ENCODE measurements at places on chromosomes 2 and 18.

- no peak for DNase-seq
These were observed 8.2 kb downstream of the SERPINB7 start for GRCh38 chr18:63783394-63783793.

DNA sequence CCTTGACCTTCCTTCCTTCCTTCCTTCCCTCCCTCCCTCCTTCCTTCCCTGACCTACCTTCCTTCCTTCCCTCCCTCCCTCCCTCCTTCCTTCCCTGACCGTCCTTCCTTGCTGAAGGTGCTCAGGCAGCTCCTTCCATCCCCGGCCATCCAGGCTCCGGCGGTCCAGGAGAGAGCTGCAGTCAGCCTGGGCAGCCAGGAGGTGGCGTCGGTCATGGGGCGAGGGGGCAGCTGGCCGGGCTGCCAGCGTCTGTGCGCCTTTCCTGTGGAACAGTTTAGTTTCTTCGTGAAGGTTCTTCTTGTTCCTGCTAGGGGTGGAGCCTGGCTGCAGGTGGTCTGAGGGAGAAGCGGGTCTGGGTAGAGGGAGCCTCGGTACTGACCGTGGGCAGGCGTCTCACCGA, 15.7 kb downstream of the GPR35 start:
- DNase-seq, result no peak

- DNase-seq, result no peak
These were observed 132.1 kb downstream of the MAIP1 start for GRCh38 chr2:200087451-200087850.

DNA sequence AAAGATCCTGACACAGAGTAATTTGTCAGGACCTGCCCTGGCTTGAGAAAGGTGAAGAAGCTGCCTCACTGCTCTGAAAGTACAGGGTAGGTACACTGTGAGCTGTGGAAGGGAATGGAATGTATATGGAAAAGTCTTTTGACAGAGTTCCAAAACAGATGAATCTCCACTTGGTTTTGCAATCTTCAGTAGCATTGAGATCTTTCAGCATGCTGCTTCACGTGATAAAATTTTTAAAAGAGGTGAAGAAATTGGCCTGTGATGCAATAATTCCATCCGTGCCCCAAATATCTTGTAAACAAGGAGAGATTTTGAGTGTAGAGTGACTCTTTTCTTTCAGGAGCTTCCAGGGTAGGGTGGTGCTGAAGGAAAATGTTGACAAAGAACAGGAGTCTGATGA, 123.1 kb downstream of the OSR1 start:
- DNase-seq, result no peak

DNA sequence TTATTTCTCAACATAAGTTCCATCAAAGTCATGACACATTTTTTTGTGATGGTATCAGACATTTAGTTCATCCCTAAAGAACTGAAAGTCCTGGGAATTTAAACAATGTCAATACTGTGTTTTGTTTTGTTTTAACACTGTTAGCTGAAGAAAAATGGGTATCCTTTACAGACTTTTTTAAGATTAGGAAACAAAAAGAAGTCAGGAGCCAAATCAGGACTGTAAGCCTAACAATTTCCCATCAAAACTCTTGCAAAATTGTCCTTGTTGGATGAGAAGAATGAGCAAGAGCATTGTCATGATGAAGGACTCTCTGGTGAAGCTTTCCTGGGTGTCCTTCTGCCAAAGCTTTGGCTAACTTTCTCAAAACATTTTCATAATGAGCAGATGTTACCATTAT, 69.4 kb downstream of the SRD5A2 start:
- no peak for DNase-seq

DNA sequence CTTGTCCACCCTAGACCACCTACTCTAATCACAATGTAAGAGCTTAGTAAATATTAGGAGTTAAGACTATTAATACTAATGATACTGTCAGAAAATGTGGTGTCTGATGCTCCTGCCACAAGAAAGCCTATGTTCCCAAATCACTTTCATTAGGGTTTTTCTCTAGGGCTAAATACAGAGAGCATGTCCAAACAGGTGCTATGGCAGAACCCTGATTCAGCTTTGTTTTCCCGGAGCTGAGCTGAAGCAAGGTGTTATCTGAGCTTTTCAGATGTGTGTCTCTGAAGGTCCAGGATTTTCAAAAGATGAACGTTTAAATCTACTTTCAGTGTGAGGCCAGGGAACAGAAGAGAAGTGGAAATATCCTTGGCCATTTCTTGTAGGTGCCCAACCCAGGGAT, 40.6 kb downstream of the CPO start:
- no peak for DNase-seq

DNA sequence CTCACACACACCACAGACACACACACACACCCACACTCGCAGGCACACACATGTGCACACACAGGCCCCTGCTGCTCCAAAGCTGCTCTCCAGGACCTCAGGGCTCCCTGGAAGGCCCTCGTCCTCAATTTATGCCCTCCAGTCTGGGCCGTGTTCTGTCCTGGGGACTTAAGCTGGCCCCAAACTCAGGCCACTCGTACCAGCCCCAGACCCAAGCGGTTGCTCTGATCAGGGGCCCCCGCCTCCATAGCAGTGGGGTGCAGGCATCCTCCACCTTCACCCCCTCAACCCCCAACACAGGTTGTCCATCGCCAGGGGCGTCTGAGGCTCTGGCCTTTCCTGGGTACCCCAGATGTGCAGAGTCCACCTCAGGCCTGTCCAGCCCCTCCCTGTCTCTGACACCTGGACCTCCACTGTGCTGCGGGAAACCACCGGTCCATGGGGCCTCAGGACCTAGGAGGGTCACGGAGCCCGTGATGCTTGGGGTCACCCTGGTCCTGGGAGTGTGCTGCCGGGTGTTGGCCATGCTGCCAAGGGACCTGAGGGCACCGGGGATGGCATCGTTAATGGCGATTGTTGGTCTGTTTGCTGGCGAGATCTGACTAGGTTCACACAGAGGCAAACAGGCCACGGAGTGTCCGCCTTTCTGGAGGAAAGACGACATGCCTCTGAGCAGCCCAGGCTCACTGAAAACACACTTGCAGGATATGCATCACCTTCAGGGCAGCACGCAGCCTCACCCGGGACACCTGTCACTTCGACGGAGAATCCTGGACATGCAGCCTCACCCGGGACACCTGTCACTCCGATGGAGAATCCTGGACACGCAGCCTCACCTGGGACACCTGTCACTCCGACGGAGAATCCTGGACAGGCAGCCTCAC, 155.6 kb downstream of the NDUFA10 start:
- no peak for DNase-seq

GRCh38 chr18:3511980-3512379, 62.0 kb downstream of the TGIF1 start:
- DNase-seq, result peak; percentile 50

DNA sequence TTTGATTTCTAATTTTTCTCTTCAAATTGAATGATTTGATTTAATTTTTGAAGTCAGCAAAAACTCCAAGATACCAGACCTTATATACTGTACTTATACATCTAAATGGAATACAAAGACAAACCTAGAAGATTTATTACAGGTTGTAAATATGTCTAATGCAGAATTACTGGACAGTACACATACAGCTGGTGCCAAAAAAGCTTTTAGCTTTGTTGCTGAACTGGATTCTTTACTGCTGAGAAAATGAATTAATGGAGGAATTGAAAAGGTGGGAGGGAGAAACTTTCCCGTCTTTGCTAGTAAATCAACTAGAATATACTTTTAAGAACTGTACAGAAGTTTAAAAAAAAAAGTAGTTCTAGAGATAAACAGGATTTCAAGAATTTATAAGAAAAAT, 17.5 kb downstream of the C1D start:
- no peak for DNase-seq

DNA sequence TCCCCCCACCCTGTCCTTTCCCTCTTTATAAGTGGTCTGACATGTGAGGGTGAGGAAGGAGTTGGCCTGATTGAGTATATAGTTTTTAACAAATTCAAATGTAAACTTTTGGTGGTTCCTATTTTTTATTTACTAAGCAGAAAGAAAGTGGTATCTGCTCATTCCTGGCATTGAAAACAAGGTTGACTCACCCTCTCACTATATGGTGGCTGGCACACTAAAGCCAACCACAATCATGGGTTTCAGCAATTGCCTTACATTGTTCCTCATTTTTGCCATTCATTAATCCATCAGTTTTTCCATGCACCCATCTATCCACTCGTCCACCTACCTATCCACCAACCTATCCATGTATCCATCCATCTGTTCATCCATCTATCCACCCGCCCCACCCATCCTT, 75.4 kb upstream of the IGFBP5 start:
- DNase-seq, result no peak

- no peak for DNase-seq
These were observed 2.0 kb downstream of the CDC42EP3 start for GRCh38 chr2:37669446-37669845.

DNA sequence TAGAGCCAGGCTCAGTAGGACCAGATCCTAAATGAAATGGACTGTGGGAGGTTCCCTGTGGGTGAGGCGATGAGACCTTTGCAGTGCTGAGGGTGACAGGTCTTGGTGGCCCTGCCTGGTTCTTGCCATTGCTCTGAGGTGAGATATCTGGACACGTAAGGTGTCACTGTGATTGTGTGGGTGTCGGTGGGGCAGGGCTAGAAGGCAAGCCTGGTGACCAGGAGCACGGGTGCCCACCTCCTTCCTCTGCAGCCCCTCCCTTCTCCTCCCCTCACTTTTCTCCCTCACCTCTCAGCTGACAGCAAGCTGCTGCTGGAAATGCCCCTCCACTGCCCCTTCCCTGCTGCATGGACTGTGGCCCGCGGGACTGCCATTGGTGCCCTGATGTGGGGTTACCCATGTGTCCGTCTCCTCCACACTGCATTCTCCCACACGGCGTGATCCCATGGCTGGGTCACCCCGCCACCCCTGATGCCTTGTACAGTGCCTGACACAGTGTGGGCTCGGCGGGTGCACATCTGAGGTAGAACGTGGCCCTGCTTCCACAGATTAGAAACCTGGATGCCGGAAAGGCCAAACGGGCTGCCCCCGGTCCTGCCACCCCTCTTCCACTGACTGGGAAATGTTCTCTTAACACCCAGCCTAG, 55.6 kb upstream of the FOSL2 start:
- no peak for DNase-seq

- DNase-seq, result no peak
These were observed 198.3 kb upstream of the NABP1 start for GRCh38 chr2:191479680-191480023.

GRCh38 chr18:5515011-5515784, 28.6 kb downstream of the EPB41L3 start:
- no peak for DNase-seq

- no peak for DNase-seq
These were observed 134.7 kb downstream of the TPGS2 start for GRCh38 chr18:36693931-36694620.

DNA sequence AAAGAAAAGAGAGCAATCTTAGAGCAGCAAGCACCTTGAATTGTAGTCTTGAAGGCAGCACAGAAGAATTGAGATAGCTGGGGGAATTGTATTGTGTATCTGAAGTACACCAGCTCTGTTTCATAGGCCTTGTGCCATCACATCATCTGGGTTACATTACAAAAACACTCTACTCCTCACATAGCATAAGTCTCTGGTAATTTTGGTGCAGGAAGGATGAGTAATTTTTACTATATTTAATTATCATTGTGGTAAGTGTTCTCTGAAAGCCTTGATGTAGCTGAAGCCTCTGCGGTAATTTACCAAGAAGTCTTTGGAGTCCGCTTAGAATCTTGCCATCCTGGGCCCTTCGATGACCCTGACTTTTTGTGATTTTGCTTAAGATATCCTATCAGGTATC, 291.1 kb downstream of the ARHGAP15 start:
- no peak for DNase-seq

GRCh38 chr18:34049511-34049910, 175.2 kb downstream of the NOL4 start:
- DNase-seq, result no peak

DNA sequence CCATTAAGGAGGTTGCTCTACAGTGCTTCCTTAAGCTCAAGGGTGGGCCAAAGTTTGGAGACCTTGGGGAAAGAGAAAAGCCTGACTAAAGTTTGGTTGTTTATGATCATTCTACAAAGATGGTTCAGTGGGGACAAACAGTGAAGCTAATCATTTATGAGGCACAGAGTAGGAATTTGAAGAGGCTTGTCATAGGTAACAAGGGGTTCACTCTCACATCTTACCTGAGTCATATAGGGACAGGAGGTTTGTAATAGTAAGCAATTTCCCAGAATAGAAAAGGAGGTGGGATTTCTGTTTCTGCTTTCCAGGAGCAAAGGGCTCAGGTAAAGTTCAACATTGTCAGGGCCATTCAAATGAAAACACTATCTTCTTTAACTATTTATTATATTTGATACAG, 787.9 kb downstream of the CPS1 start:
- no peak for DNase-seq
